ENCODE measurements at places on chromosomes 5 and 9.

DNA sequence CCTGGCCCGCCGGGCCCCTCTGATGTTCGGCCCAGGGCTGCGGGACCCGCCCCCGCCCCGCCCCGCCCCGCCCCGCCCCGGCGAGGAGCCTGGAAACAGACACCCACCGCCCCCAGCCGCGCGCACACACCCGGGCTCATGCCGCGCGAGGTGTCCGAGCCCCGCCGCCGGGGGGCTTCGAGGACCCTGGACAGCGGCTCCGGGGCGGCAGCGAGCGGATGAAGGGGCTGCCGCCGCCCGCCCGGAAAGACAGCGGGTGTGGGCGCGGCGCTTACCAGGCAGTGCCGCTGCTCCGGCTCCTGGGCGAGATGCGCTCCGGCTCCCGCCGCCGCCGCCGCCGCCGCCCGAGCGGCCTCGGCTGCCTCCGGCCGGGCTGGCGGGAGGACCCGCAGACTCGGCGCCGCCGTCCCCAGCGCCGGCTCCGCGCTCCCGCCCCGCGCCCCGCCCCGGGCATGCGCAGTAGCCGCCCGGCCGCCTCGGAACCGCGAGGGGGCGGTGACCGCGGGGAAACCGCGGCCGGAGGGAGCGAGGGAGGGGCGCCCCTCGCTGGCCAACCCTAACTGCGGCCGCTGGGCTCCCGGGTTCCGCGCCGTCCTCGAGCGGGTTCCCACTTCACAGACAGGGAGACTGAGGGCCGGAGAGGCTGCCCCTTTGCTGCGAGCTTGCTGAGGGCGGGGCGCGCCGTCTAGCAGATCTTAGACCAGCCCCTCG, at the start of gene GPRIN1:
Gene GPRIN1 (minus strand): TSS at position 433 of the 711 bp plus-strand sequence. CDS start 10,322 bp downstream, outside the sequence.
- DNase-seq, result peak; percentile 25

GRCh38 chr9:89842267-89842768, 237.5 kb downstream of the GADD45G start:
- no peak for DNase-seq

GRCh38 chr5:1053391-1054017, 44.9 kb downstream of the NKD2 start:
- DNase-seq, result no peak

DNA sequence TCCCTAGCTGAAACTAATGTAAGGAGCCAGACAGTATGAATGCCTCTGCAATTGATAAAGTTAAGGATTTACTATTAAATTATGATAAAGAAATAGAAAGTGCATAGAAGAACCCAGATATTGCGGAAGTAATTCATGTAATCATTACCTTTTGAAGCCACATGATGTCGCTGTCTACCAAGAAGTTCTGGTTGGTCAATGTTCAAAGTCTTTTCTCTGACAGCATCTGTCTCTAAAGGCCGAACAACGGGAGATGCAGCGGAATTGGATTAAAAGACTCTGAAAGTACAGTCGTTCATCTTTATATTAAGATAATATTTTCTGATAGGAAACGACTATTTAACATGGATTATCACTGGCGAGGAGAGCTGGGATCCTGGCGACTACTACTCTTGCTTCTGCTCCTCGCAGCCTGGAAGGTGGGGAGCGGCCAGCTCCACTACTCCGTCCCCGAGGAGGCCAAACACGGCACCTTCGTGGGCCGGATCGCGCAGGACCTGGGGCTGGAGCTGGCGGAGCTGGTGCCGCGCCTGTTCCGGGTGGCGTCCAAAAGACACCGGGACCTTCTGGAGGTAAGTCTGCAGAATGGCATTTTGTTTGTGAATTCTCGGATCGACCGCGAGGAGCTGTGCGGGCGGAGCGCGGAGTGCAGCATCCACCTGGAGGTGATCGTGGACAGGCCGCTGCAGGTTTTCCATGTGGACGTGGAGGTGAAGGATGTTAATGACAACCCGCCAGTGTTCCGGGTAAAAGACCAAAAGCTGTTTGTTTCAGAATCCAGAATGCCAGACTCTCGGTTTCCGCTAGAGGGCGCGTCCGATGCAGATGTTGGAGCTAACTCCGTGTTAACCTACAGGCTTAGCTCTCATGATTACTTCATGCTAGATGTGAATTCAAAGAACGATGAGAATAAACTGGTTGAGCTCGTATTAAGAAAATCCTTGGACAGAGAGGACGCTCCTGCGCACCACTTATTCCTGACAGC, at the start of gene PCDHA8:
Gene PCDHA8 (plus strand): TSS at position 210 of the 985 bp plus-strand sequence. CDS start 135 bp downstream, at position 345.
- no peak for DNase-seq

DNA sequence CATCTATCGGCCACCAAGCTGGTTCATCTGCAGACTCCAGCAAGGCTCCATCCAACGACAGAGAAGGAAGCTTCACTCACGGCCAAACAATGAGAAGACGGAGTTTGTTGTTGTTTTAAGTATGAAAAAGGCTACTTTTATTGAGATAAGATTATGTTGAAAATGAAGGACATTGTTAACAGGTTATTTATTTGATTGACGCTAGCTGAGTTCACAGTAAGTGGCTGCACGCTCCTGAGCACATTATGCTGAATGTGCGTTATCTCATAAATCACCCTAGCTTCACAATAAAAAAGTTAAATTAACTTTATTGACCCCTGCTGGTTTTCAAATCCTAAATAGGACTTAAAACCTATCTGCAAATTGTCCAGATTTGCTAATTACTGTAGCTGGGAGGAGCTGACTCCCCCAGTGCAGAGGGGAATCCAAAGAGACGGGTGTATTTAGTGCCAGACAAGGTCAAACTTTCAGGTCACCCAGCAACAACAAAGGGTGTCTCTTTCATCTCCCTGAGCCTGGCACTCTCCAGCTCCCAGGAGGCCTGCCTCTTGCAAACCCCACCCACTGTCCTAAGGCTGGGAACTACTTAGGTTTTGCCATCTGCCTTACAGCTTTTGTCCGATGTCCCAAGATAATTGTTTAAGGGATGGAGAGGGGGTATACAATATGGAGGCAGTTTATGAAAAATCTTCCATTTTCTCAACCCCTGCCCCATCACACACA, 129.2 kb downstream of the ZDHHC21 start:
- no peak for DNase-seq

DNA sequence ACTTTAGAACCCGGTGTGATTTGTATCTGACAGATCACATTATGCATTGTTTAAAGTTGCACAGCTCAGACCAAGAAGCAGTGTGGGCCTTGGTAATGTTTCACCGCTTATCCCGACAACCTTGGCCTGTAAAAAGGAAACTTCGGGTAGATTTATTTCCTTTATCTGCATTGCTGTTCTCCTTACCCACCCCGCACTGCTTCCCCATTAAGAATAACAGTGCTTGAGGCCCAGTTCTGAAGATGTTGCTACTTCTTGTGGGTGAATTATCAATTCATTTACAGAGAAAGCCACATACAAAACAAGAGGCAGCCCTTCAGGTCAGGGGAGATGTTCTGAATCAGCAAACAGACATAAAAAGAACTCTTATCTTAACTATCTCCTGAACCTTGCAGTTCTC, 8.4 kb downstream of the SMARCA2 start:
- DNase-seq, result no peak

GRCh38 chr5:173155912-173156311, 11.6 kb downstream of the BNIP1 start:
- no peak for DNase-seq

DNA sequence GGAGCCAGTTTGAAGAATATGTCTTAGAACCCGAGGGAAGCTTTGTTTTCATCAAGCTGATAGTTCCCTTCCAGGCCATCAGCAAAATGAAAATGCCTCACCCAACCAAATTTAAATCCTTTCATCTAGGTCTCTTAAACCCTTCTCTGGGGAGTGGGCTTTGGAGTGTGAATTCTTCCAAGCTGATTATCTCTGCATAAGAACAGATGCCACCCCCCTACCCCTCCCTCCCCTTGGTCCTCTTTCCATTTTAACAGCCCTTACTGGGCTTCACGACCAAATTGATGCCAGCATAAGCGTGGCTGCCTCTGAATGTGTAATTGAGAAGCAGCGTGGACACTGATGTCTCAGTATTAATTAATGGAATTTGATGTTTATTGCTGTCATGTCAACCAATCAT, 509.7 kb upstream of the CLINT1 start:
- DNase-seq, result no peak

- DNase-seq, result no peak
Measured at GRCh38 chr5:39420482-39421145, 4.2 kb downstream of the DAB2 start.

GRCh38 chr5:73295921-73296320, 122.9 kb downstream of the TMEM174 start:
- DNase-seq, result no peak

GRCh38 chr5:36111238-36111637, 40.4 kb downstream of the LMBRD2 start:
- DNase-seq, result no peak

DNA sequence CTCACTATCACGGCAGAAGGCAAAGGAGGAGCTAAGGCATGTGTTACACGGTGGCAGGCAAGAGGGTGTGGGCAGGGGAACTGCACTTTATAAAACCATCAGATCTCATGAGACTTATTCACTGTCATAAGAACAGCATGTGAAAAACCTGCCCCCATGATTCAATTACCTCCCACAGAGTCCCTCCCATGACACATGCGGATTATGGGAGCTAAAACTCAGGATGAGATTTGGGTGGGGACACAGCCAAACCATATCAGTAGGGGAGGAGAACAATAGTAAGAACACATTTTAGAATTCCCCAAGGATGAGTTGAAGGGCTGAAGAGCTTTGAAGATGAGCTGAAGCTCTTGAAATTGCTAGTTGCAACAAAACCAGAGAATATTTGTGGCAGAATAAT, 287.9 kb downstream of the SMARCA2 start:
- DNase-seq, result no peak

GRCh38 chr9:6305954-6306563, 22.1 kb upstream of the TPD52L3 start:
- DNase-seq, result no peak

DNA sequence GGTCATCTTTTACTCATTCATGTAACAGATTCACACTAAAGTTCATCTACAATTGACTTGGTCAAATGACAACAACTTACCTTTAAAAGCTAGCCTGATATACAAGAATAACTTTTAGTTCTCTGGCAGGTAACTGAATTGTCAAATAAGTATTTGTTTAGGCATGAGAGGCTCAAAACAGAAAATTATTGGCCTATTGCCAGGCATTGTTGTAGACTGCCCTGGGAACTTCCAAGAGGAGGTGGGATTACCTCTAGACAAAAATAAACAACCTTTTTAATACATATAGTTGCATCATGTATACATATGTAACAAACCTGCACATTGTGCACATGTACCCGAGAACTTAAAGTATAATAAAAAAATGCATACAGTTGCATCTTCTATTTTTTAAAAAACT, 18.2 kb upstream of the SLCO4C1 start:
- DNase-seq, result no peak

GRCh38 chr9:69168709-69169217, 5.3 kb upstream of the TJP2 start:
- no peak for DNase-seq

DNA sequence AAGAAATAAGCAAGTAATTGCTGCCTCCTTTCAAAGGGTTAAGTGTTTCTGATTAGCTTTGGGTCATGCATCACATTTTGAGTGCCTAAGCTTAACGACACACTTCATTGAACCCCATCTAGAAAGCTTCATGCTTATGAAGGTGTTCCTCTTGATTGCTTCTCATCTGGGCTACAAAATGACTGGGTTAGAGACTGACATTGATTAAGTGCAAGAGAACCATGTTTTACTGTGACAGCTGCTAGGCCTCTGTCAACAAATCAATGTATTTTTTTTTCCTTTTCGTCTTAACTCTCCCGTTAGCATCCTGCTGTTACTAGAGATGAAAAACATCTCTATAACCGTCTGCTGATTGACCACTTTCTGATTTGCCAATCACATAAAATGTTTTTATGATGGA, 725.0 kb downstream of the TLE1 start:
- no peak for DNase-seq

GRCh38 chr9:113588242-113588810, 124.8 kb downstream of the RGS3 start:
- DNase-seq, result no peak

DNA sequence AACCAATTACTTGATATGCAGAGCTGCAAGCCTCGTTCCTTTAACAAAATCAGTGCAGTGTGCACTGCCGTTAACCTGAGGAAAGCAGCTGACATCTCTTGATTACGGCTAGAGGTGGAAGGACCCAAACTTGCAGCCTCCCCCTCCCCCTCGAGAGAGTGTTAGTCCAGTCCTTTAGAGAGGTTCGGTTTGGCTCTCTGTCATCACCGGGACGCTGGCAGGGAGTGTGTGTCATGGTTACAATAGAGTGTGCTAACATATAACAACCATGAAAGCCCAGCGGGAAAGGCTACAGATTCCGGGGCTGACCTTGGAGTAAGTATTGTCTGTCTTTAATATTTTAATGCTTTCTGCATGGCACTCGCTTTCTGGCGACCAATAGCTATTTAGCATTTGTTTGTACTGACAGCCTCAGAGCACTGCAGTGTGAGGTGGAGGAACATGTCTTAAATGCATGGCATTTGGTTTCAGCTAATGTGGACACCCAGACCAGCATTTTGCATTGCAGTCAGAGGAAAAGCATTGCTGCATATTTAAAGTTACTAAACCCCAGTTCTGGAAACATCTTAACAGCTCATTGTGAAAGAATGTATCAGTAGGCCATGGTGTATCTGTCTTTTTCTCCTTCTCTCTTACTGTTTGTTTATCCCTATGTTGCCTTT, 237.5 kb downstream of the CD180 start:
- DNase-seq, result no peak

GRCh38 chr9:81776834-81777233, 87.5 kb upstream of the TLE1 start:
- no peak for DNase-seq

DNA sequence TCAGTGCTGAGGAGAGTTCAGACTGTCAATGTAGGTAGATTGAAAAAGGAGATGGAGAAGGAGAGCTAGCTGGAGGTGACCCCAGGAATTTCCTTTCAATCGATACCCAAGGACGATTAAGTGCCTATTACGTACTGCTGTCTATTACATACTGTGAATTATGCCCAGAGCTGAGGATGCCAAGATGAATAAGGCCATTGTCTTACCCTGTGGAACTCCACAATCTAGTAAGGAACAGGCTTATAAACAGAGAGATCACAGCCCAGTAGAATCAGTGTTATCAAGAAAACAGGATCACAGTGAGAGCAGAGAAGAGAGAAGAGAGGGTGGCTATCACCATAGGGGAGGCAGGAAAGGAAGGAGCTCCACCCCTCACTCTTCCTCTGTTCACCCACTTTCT, 54.1 kb upstream of the PDE8B start:
- no peak for DNase-seq

DNA sequence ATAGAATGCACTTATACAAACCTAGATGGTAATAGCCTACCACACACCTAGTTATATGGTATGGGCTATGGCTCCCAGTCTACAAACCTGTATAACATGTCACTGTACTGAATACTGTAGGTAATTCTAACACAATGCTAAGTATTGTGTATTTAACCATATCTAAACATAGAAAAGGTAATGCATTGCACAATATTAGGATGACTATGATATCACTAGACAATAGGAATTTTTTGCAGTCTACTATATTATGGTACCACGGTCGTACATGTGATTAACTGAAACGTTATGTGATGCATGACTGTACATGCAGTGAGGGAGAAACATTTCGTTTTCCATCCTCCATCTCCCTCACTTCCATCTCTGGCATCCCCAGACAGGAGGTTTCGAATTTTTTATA, 130.5 kb downstream of the ELAVL2 start:
- no peak for DNase-seq
